ENCODE measurements at places on chromosomes 12 and 14.

- DNase-seq: no peak
Observed at GRCh38 chr12:132319359-132319950, 9.9 kb downstream of the GALNT9 start.

DNA sequence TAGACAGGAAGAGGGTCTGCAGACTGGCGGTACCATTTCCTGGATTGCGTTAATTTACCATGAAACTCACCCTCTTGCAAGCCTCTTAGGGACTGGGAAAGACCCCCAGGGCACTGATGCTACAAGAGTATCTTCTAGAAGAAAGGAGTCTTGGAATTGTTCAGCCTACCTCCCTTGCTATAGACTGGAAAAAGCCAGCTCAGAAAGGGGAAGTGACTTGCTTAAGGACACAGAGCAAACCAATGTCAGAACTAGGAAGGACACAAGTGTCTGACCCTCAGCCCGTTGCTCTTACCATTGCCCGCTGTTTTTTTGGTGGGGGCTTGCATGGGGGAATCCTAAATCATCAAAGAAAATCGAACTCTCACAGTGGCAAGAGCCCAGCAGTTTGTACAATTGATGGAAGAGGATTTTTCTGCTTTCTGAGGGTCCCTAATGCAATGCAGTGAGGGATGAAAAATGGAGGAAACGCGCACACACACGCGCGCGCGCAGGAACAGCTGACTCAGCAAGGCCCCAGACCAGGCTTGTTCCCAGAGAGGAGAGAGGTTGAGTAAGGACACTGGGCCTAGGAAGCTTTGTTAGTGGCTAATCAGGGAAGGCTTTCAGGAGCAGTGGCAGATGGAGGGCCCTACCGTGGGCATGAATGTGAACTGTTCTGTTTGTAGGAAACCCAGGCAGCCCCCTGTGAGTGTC, 50.9 kb downstream of the RIN3 start:
- no peak for DNase-seq

DNA sequence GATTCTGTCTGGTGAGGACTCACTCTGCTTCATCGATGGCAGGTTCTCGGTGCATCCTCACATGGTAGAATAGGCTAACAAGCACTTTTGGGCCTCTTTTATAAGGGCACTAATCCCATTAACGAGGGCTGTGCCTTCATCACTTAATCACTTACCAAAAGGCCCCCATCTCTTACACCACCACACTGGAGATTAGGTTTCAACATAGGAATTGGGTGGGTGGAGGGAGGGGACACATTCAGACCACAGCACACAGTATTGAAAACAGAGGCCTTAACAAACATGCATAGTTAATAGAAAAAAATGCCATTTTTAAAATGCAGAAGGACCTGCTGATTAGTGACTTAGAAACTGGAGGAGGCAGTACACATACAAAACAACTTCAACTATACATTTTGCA, 61.6 kb downstream of the SPPL3 start:
- DNase-seq: peak; percentile 25

GRCh38 chr14:67942080-67942710, 122.6 kb downstream of the RAD51B start:
- DNase-seq: no peak

DNA sequence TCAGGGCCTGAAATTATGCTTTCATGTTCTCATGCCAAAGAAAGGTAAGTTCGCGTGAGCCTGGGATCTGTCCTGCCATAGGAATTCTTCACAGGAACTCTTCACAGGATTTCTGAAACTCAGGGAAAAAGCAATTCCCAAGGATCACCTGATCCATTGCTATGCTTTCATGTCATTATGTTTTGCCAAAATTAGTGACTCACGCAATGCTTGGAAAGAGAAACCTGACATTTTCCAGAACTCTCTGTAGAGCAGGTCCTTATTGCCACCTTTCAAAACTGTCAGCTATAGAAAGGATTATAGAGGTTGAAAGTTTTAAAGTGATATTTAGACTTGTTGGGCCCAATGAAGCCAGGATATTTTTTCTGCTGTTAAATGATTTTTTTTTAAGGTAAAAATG, 6.3 kb upstream of the KCNJ8 start:
- no peak for DNase-seq

DNA sequence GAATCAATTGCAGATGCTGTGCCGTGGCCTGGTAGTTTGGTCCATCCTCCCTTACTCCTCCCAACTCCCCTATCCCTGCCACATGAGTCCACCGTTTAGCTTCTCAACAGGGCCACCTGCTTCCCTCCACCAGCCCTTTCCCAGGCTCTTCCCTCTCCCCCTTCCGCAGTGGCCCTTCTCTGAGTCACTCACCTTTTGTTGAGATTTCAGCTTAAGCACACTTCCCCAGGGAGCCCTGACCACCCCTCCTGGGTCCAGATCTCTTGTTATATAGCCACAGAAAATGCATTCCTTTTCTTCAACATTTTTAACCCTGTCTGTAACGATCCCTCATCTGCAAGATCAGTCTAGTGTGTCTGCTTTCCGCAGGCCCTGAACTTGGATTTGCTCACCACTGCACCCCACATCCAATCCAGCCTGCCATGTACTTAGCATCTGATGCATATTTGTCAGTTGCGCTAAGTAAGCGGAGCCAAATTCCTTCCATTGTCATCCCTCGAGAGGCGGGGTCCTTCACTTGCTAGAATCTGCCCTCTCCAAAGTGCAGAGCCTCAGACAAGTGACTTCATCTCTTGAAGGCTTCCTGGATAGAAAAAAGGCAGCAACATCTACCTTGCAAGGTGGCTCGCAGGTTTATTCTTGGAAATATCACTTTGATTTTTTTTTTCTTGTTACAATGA, 41.1 kb downstream of the TMEM63C start:
- no peak for DNase-seq

DNA sequence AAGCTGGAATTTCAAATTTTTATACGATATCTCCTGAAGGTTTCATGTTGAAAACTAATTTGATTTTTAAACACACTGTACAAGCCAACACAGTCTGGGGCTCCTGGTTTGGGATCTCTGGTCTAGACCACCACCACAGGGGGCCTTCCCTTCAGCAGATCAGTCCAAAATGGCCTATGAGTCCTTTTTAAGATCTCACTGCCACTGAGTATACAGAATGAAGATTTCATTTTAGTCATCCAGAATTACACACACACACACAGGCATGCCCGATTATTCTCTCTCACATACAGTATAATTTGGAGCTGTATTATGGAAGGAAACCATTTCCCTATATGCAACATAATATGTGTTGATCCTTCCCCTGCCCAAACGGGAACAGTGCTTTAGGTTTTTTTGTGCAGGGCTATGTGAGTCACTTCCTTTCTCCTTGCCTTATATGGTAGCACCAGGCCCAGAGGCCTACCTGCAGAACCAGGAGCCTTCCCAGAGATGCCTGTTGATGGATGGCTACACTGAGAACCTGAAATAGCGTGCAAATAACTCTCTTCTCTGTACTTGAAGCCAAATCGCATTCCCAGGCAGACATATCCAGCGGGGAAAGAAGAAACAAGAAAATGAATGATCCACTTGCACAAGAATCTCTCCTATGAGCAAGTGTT, 28.1 kb upstream of the WNK1 start:
- no peak for DNase-seq

DNA sequence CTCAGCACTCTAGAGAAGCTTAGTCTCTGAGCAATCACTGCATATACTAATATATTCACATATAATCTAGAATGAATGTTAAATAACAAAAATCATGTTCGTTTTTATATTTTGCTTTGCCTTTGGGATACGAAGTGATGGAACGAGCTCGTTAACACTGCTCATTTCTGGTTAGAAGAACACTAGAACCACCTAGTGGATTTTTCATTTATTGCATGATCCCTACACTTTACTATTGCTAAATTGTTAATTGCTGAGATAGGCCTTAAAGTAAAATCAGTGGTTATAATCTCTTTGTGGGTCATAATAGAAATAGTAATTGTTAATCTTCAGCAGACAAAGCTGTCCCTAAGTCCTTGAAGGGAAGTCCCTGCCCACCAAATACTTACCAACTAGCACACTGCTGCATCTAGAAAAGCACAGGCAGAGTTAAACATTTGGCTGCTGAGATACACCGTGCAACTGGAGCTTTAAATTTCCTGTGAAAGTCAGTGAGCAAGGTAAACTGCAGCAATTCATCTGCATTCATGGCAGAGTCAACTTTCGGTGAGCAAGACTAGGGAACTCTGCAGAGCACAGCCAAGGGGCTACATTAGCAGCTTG, 353.7 kb downstream of the APAF1 start:
- peak; percentile 46 for DNase-seq

GRCh38 chr12:108572166-108572790, 9.9 kb downstream of the ISCU start:
- DNase-seq: peak; percentile 21

GRCh38 chr12:54033980-54034784, 1.3 kb downstream of the HOXC5 start:
- DNase-seq: peak; percentile 11

- no peak for DNase-seq
Observed at GRCh38 chr12:123657211-123657610, 13.7 kb upstream of the TCTN2 start.

- no peak for DNase-seq
Observed at GRCh38 chr14:24388474-24389179, 10.2 kb upstream of the NYNRIN start.

DNA sequence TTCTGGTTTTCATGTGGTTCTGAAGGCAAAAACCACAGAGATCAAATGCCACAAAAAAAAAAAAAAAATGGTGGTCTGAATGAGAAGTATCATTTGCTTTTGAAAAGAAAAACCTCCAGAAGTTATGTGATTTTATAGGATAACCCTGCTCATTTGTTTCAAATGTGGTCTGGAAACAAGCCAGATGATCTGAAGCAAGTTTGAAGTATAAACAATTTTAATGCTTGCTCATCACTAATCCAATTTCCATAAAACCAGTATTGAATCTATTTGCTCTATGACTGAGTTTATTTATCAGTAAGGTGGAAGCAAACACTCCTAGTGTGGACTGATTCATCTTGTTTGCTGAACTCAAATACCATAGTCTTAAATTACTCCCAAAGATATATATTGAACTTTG, 407.3 kb upstream of the FLRT2 start:
- DNase-seq: peak; percentile 92

DNA sequence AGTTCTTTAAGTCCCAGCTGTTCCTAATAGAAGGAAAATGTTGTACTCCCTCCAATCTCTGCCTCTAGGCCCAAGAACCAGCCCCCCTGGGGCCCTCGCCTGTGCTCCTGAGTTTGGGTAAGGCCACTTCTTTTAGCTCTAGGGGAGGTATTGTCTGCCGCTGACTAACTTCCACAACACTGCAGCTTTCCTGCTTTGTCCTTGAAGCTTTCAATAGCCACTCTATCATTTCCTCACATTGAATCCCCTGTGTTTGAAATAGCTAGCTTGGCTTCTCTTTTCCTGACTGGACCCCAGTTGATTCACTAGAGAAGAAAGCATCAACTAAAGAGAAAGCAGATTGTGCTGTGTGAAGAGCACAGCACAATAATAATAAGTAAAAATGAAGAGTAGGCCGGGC, 28.8 kb downstream of the KRT80 start:
- DNase-seq: no peak

Measured in iris pigment epithelial cell (primary cell).